ENCODE measurements at places on chromosomes 5 and 9.

DNA sequence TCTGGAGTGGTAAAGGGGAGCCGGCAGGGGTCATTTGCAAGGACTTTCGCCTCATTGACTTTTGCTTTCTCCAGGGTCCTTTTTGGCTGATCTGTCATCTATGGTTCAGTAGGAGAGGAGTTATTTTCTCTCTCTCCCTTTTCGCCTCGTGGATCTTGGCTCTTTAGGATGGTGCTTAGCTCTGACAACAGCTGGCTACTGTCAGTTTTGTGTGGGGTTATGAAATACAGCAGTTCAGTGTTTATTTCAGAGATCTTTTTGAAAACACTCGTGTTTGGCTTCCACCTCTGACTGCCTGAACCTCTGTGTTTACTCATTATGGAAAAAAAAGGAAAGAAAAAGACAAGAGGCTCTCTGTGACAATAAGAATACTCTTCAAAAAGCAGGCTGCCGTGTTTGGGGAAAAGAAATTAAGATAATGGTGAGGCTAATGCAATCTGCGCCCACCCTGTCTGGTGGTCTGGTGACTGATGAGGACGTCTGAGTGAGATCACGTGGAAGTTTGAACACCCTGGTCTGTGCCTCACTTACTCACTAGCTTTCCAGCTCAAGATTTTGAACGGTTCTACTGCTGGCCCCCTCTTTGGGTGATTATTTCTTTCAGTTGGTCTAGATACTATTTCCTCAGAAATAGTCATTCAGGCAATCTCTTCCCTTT lies 567.7 kb downstream of the CAAP1 start:
- peak; percentile 75 for DNase-seq

DNA sequence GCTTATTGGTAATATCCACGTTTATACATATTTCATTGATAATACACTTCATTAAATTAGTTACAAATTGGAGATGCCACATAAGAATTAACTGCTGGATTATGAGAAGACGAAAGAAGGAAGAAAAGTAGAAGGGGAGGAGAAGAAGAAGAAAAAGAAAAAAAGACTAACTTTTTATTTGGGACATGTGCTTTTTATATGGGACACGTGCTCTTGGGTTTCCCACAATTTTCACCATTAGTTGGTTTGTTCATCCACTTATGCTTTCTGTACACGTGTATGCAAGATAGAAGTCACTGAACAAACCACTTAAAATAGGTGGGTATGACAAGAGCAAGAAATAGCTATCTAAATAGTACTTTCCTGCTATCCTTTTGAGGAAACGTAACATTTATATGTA lies 98.6 kb downstream of the MRPS30 start:
- DNase-seq = no peak

- DNase-seq = no peak
Measured at GRCh38 chr9:95920017-95920416, 44.5 kb downstream of the ERCC6L2 start.

DNA sequence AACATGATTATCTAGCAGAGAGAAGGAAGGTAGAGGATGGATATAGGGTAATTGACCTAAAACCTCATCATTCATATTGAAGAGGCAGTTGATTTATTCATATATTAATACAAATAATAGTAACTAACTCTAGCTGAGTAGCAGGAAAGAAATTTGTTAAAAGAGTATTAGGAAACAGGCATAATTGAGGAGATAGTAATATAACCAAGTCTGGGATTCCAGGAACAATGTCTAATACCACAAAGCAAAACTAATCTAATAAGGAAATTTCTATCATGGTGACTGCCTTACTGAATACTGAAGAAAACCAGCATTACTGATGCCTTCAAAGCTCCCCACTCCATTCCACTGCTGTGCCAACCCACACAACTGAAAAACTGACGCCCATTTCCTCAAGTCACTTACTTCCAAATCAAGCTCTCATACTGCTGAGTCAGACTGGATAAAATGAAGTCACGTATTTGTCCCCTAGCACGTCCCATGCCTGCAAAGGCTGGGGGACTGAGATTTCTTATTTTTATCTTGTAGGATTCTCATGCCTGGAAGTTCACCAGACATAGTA lies 153.9 kb downstream of the SMC2 start:
- DNase-seq = no peak

- DNase-seq = no peak
Measured at GRCh38 chr5:73419465-73420390, 28.8 kb downstream of the FOXD1 start.

Data from LHCN-M2 (cell line).